ENCODE measurements at places on chromosomes 7 and 10. TPM values are rescaled to one million over a fixed set of nuclear protein-coding genes. Genes with fewer than 3 reads are reported as not detected.

GPR85 gene
- 5.0 TPM for total RNA-seq

- H3K4me1 ChIP-seq = peaks cover 9% of the 10 kb centered on the region
- no peak for DNase-seq
- H3K27me3 ChIP-seq = peaks cover 14% of the 10 kb centered on the region
- no peak overlapping the region for H3K27ac ChIP-seq
These were observed 120.8 kb upstream of the RET start for GRCh38 chr10:42956045-42956444.

- peaks cover 57% of the 10 kb centered on the region for H3K27me3 ChIP-seq
- H3K4me1 ChIP-seq = peaks cover 12% of the 10 kb centered on the region
- H3K36me3 ChIP-seq = peaks cover 3% of the 10 kb centered on the region
- H3K4me3 ChIP-seq = no peak overlapping the region
These were observed 450.2 kb upstream of the GALNT17 start for GRCh38 chr7:70681469-70682350.

DNA sequence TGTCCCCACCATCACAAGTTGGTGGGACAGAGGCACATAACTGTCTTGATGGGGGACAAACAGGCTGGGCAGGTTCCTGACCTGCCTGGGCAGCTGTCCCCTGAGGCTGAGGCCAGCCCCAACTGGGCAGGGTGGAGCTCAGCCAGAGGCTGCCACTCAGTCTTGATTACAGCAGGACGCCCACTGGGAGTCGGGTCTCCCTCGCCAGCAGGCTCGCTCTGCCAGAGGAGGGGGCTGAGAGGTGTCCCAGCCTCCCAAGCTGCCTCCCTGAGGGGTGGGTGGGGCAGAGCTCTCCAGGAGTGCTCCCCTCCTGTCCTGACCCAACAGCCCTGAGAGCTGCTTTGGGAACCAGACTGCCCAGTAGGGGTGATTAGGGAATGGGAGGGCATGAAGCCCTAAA lies 1.8 kb upstream of the CAMK2G start:
- no peak for DNase-seq
- peak overlapping the region; percentile 79 for H3K27ac ChIP-seq
- peaks cover 24% of the 10 kb centered on the region for H3K4me1 ChIP-seq
- peaks cover 7% of the 10 kb centered on the region for H3K36me3 ChIP-seq
- H3K4me3 ChIP-seq = peak overlapping the region; percentile 77

- no peaks in the 10 kb centered on the region for H3K36me3 ChIP-seq
- no peak overlapping the region for H3K4me3 ChIP-seq
- H3K27ac ChIP-seq = no peak overlapping the region
- H3K4me1 ChIP-seq = peaks cover 17% of the 10 kb centered on the region
- no peak for DNase-seq
These were observed 7.1 kb upstream of the TEX36 start for GRCh38 chr10:125689955-125690569.

THSD7A gene
- 14.3 TPM for total RNA-seq

SLC18A3 gene
- 6.2 TPM for total RNA-seq

CPA4 gene
- 17.4 TPM for total RNA-seq

DNA sequence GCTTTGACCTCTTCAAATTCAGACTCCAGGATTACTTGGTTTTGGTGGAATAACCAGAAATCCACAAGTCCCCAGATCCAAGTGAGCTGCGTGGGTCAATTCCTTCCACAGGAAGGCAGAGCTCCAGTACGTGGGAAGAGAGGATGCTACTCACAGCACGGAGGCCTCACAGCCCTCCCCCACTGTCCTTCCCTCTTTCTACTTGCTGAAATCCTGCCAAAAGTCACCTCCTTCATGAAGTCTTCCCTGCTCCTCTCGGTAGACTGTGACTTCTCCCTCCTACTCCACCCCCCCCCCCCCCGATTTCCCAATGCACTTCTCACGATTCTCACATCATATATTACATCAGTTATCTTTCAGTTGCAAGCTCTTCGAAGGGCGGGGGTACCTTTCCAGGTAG lies 12.3 kb downstream of the CAMK2G start:
- H3K36me3 ChIP-seq = peaks cover 12% of the 10 kb centered on the region
- H3K27ac ChIP-seq = no peak overlapping the region
- peaks cover 9% of the 10 kb centered on the region for H3K4me1 ChIP-seq
- no peak overlapping the region for H3K4me3 ChIP-seq
- H3K27me3 ChIP-seq = no peaks in the 10 kb centered on the region

DNA sequence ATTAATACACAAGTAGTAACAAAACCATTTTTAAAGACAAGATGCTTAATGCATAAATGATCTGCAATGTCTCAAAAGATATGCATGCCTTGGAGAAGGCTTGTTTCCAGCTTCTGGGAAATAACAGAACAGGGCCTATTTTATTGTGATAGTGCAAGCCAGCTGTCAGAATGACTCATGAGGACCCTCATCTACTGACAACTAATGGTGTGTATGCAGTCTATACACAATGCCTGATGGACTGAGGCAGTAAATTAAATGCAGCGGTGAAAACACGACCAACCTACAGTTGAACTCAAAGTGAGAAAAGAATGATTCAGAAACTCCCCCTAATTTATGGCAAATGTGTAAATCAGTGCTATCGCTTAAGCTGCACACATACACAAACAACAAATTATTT lies 46.3 kb downstream of the VPS41 start:
- H3K27ac ChIP-seq = no peak overlapping the region
- H3K27me3 ChIP-seq = no peaks in the 10 kb centered on the region
- DNase-seq = no peak
- H3K4me1 ChIP-seq = peaks cover 3% of the 10 kb centered on the region
- peaks cover 5% of the 10 kb centered on the region for H3K36me3 ChIP-seq

- no peaks in the 10 kb centered on the region for H3K36me3 ChIP-seq
- no peak for DNase-seq
- H3K4me1 ChIP-seq = peaks cover 30% of the 10 kb centered on the region
- H3K4me3 ChIP-seq = no peak overlapping the region
These were observed 87.1 kb downstream of the SLC16A9 start for GRCh38 chr10:59622320-59623132.

Measured in type B pancreatic cell (in vitro differentiated cells).